Left renal cortex interstitium (tissue), 4 donors: ENCODE measurements at places on chromosomes 5 and 9. TPM values are rescaled to one million over a fixed set of nuclear protein-coding genes. Genes with fewer than 3 reads are reported as not detected.

- DNase-seq: no peak
Measured at GRCh38 chr9:81850724-81851123, 77.5 kb upstream of the SPATA31D4 start.

DNA sequence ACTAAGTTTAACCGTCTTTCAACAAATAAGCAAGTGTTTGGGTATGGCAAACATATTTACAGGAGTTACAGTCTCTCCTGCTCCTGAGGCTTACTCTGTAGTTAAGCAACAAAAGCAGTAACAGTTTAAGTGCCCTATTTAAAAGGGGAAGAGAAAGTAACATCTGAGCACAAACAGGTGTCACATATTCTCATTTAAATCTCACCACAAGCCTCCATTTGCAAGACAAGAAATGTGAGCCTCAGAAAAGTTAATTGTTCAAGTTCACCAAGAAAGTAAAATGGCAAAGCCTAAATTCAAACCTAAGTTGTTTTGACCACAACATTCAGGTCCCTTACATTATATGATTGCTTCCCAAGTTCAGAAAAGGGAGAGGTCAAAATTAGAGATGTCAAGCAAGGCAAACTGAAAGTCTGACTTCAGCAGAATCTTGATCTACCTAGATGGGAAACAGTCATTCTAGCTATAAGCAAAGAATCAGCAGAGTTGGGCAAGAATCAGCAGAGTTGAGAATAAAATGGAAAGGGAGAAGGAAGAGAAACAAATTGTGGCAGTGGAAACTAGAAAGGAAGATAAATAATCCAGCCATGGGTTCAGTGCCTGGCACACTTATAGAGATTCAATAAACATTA is 93.4 kb downstream of the STRBP start:
- no peak for DNase-seq

PCDHB11 gene
- 6.0 TPM for polyA plus RNA-seq

- DNase-seq: no peak
Measured at GRCh38 chr5:147659166-147659929, 123.2 kb downstream of the JAKMIP2 start.

- no peak for DNase-seq
Measured at GRCh38 chr5:4082966-4083564, 487.4 kb downstream of the IRX1 start.

MEIKIN gene
- not detected for polyA plus RNA-seq

FSTL4 gene
- 0.78 TPM for polyA plus RNA-seq

- DNase-seq: no peak
Measured at GRCh38 chr5:43646992-43647391, 44.0 kb downstream of the NNT start.

GRCh38 chr5:148186248-148187003 is 16.4 kb upstream of the SPINK6 start:
- no peak for DNase-seq

DNA sequence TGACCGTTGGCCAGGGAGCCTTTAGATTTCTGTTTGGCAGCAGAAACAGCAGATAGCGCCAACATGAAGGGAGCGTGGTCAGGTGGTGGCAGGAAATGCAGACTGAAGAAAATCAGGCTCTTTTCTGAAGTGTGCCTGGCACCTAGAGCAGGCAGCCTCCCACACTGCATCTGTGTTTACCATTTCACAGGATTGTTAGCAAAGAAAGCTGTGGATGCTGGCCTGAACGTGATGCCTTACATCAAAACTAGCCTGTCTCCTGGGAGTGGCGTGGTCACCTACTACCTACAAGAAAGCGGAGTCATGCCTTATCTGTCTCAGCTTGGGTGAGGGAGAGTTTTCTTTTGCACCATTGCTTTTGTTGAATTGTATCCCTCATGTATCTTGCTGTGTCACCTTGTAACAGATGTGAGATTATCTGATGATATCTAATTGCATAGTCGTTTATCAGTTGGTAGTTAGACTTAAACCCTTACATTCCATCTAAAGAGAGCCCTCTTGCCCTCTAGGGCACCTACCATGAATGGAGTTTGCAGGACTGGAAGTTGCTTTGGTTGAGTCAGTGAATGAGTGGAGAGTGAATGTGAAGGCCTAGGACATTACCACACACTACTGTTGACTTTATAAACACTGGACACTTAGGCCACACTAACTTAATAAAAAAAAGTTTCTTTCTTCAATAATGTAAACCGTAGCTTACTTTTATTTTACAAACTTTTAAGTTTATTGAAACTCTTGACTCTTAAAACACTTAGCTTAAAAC is 42.8 kb downstream of the ACO1 start:
- DNase-seq: no peak

SLC34A3 gene
- polyA plus RNA-seq: 4.4 TPM

CYLC2 gene
- not detected for polyA plus RNA-seq

ANKRD33B gene
- 1.6 TPM for polyA plus RNA-seq

DNA sequence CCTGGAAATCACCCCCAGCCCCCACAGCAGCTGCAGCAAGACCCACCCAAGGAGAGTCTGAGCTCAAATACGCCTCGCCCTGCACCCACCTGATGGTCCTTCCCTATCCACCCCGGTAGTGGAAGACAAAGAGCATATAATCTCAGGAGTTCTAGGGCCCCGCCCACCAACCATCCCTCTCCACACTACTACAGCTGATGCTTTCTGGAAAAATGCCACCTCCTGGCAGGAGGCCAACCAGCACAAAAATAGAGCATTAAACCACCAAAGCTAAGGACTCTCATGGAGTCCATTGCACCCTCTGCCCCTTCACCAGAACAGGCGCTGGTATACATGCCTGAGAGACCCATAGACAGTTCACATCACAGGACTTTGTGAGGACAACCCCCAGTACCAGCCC is 22.5 kb upstream of the NIPSNAP3A start:
- DNase-seq: no peak

FAM13B gene
- 49.6 TPM for polyA plus RNA-seq

SPATA31D4 gene
- polyA plus RNA-seq: not detected

- no peak for DNase-seq
Measured at GRCh38 chr5:154268073-154268472, 77.5 kb downstream of the GALNT10 start.

GLRA1 gene
- 0.24 TPM for polyA plus RNA-seq

GRCh38 chr5:94776167-94776566 is 157.7 kb downstream of the SLF1 start:
- DNase-seq: no peak

DNA sequence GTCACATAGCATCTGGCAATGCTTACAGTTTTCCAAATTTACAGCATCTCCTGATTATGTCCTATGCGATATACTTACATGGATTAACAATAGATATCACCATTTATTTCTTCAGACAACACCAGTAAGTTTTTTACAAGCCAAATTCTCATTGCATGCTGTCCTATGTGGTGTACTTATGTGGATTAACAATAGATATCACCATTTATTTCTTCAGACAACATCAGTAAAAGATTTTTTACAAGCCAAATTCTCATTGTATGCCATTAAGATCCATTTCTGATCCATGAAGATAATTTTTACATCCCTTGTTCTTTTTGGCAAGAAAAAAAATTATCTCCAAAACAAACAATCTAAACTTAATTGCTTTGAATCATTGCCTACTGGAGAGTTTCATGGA is 340.9 kb downstream of the KCNN2 start:
- DNase-seq: no peak

GRCh38 chr5:28369418-28369817 is 1331.0 kb upstream of the CDH9 start:
- DNase-seq: no peak

DNA sequence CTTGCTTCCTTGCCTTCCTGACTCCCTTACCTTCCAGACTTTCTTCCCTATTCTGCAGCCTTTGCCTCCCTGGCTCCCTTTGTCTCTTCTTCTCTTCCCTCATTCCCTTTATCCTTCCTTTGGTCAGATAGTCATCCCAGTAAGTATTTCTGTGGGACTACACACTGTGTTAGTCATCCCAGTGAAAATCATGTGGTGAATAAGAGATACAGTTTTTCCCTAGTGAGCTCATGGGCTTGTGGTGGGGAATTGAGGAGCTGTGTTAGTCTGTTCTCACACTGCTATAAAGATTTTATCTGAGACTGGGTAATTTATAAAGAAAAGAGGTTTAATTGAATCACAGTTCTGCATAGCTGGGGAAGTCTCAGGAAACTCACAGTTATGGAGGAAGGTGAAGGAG is 109.8 kb upstream of the EDIL3 start:
- no peak for DNase-seq

GRCh38 chr9:35673132-35674024 is at the start of gene CA9:
Gene CA9, plus strand, starts transcription at chr9:35673928. Its CDS starts 32 bp downstream, at chr9:35673960.
- no peak for DNase-seq

DNA sequence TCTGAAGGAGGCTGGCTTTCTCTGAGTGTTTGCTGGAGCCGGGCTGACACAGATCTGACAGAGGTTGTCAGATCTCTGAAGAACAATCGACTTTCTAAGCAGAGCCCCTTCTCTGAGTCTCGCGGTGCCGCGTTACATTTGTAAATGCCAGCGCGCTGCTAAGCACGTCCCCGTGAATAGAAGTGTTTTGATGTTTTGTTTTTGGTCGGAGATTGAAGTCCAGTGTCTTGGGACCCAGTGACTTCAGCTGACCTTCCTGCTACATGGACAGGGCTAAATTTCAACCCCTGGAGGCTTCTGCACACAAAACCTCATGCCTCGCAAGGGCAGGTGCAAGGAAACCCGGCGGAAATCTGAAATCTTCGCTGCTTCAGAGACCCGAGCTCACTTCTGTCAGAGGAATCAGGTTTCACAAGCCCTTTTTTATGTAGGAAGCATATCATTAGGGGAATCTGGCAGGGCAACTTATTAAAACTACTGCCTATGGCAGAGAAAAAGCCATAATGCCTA is 27.2 kb downstream of the NEUROG1 start:
- DNase-seq: no peak

ACTL7B gene
- not detected for polyA plus RNA-seq

NUP214 gene
- 39.8 TPM for polyA plus RNA-seq

- no peak for DNase-seq
Measured at GRCh38 chr9:101689039-101689438, 49.4 kb downstream of the GRIN3A start.

DNA sequence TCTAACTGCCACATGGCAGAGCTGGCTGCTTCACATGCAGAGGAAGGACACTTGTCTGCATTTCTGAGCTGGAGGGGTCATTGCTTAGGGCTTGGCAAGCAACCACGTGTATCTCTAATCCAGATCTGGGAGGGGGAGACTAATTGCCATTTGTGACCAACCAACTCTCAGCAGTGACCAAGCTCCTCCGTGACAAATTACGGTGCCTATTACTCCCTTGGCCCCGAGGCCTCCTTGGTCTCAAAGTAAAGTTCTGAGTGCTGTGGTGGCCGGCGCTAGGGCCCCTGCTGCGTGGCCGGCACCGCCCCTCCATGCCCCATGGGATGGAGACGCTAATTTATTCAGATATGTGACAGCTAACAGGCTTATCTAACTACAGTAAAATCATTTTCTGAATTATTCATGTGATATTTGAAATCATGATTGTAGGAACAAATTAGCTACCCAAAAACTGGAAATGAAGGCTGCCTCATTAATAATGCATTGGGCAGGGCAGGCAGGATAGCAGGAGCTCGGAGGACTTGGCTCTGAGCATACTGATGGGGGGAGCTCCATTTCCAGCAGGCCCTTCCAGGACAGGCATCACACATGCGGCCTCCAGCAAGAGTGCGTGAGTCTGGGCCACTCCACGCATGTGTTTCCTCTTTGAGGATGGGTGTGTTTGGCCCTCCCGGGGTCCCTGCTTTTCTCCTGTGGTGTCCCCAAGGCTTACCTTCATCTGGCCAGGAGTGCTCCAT is 67.7 kb downstream of the C5orf15 start:
- no peak for DNase-seq

DNA sequence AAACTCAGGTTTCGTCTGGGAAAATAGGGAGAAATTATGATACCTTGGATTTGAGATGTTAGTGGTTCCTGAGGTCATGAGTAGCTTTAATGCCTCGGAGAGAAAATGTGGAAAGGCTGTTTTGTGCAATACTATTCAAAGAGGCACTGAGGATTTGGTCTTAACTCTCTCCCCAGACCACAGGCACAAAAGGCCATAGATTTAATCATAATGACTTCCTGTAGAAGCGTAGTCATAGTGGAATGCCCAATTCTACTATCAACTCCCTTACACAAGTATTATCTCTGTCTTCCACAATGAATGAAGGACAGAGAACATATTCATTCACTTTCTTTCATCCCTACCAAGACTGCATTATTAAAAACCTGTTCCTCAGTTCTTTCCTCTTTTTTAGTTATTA is 153.0 kb upstream of the FTMT start:
- DNase-seq: no peak

DNA sequence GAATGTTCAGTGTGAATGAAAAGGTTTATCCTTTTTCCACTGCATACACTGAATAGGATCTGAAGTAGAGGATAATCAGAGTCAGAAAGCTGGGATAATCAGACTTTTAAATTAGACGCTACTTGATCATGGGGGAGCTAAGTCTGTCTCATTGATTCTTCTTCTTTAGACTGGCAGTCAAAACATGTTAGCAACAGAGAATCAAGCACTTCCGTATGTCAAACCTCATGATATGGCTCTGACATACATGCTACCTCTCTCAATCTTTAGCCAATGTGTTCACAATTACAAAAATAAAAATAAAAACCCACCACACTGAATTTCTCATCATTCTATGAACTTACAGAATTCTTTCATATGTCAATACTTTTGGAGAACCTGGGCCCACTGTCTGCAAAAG is 19.0 kb upstream of the OR13F1 start:
- DNase-seq: no peak

DNA sequence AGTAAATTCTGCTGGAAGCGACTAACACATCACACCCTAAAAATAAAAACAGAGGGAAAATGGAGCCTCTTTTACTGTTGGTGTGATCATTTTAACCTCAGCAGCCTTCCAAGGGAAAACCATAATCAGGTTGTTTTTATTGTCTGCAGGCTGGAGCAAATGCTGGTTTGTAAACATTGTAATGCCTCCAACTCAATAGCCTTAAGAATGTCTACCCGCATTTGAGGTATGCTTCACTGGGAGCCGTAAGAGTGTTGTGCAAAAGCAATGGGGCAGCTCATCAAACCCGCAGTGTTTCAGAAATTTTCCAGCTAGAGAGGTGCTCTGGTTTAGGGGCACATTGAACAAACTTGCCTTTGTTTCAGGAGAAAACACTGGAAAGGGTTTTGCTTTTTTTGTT is 17.0 kb downstream of the NIM1K start:
- DNase-seq: no peak

GDA gene
- polyA plus RNA-seq: 0.66 TPM

DNA sequence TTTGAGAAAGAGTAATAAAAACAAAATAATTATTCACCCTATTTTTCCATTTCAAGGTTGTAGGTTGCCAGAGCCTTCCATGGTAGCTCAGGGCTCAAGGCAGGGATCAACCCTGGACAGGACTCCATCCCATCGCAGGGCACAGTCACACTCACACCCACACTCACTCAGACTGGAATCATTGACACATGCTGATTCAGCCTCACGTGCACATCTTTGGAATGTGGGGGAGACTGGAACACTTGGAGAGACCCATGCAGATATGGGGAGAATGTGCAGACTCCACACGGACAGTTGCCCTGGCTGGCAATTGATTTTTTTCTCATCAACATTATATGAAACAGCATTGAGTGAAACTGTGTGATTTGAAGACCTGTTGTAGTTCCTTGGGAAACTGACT is 234.1 kb downstream of the ADGRV1 start:
- no peak for DNase-seq
